ENCODE measurements at places on chromosomes 12 and 14.
A peak's percentile ranks its signal among the peaks of the same experiment; 100 is the strongest.

GRCh38 chr14:69363964-69364363, 34.1 kb downstream of the ERH start:
- no peak for DNase-seq

GRCh38 chr12:115387467-115387901, 703.5 kb upstream of the TBX3 start:
- DNase-seq: no peak

DNA sequence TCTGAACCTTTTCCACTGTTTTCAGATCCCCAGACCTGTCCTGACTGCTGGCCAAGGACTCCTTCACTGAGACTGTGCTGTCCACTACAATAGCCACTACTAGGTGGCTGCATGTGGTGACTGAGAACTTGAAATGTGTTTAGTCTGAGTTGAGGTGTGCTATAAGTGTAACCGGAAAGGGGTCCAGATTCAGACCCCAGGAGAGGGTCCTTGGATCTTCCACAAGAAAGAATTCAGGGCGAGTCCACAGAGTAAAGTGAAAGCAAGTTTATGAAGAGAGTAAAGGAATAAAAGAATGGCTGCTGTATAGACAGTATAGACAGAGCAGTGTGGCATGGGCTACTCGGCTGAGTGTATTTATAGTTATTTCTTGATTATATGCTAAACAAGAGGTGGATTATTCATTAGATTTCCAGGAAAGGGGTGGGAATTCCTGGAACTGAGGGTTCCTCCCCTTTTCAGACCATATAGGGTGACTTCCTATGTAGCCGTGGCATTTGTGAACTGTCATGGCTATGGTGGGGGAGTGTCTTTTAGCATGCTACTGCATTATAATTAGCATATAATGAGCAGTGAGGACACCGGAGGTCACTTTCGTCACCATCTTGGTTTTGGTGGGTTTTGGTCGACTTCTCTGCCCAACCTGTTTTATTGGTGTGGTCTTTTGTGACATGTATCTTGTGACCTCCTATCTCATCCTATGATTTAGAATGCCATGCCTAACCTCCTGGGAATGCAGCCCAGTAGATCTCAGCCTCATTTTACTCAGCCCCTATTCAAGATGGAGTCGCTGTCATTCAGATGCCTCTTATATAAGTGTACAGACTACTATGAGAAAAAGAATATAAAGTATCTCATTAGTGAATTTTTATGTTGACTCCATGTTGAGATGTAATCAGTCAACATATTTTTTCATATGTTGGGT, 70.0 kb upstream of the SRSF5 start:
- DNase-seq: peak; percentile 28

DNA sequence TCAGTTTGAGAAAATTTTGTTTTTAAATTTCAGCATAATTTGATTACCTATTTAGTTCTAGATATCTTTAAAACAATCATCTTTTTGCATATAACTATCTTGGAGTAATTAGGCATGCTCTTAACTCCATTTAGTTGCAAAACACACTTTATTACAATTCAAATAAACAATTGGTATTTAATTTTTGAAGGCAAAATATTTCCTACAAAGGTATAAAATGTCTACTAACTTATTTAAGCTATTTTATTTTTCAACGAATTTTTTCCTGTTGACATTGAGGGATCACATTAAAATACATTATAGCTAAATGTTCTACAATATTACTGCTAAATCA, 8.3 kb downstream of the FOXA1 start:
- no peak for DNase-seq
